ENCODE measurements at places on chromosomes 2 and 18.
A peak's percentile ranks its signal among the peaks of the same experiment; 100 is the strongest.

GRCh38 chr2:181814057-181814491 is 77.5 kb upstream of the ITPRID2 start:
- peak; percentile 79 for DNase-seq

- no peak for DNase-seq
These were observed 1603.3 kb upstream of the ZEB2 start for GRCh38 chr2:146123256-146123655.

GRCh38 chr2:209976698-209977385 is 25.6 kb upstream of the RPE start:
- DNase-seq: no peak

GRCh38 chr2:223815186-223815883 is 22.0 kb downstream of the AP1S3 start:
- peak; percentile 17 for DNase-seq

- no peak for DNase-seq
These were observed 22.0 kb downstream of the MYL12B start for GRCh38 chr18:3283908-3284307.

GRCh38 chr2:238130696-238131628 is 7.5 kb upstream of the KLHL30 start:
- no peak for DNase-seq

- no peak for DNase-seq
These were observed 53.9 kb downstream of the NCK2 start for GRCh38 chr2:105798595-105798994.

GRCh38 chr18:35415511-35416073 is 38.5 kb upstream of the ZNF396 start:
- no peak for DNase-seq

- peak; percentile 3 for DNase-seq
These were observed 132.2 kb downstream of the EPHA4 start for GRCh38 chr2:221439761-221440479.

- no peak for DNase-seq
These were observed 134.2 kb upstream of the HS6ST1 start for GRCh38 chr2:128452536-128453530.

DNA sequence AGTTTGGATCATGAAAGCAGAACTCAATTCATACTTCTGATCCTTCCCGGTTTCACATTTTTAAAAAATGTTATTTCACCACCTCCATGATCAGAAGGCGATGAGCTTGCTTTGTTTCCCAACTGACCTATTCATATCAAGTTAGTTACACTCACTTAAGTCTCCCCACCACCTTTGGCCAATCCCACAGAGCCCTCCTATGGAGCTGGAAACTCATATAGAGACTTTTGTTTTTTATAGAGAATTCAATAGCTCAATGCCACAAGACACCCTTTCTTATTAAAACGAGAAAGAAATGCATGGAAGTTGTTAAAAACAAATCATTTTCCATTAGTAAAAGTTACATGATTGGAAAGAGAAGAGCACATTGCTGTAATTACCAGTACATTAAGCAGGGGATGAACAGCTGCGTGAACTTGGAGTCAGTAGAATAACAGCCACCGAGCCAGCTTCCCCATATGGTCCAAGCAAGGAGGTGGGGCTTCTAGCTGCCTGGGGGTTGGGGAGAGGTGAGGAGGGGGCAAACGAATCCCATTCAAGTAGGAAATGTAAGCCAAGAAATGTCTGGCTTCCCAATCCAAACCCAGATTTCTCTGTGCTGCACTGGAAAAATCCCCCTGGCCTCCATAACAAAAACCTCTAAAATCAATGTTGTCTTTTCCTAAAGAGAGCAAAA is 614.5 kb downstream of the IRS1 start:
- peak; percentile 80 for DNase-seq

GRCh38 chr2:66462501-66462825 is 27.5 kb downstream of the MEIS1 start:
- no peak for DNase-seq

GRCh38 chr2:162629085-162629484 is 209.5 kb downstream of the KCNH7 start:
- no peak for DNase-seq

GRCh38 chr2:10282611-10283105 is 20.0 kb upstream of the HPCAL1 start:
- DNase-seq: no peak

DNA sequence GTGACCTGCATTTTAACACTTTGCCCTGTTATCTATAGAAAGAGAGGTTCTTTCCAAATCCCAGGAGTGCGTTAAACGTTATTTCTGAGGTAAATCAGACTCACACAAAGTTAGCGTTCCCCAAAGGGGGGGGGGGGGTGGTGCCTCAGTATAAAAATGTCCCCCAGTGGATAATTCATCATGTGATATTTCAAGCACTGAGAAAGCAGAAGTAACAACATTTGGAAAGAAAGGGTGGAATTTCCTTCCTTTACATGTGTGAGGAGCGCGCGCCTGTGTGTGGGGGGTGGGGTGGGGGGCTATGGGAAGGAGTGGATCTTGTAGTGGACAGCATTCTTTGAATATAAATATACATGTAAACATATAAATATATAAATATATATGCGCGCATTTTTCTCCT is 630.9 kb downstream of the NYAP2 start:
- no peak for DNase-seq

GRCh38 chr2:46320141-46320567 is 22.9 kb downstream of the EPAS1 start:
- DNase-seq: no peak

DNA sequence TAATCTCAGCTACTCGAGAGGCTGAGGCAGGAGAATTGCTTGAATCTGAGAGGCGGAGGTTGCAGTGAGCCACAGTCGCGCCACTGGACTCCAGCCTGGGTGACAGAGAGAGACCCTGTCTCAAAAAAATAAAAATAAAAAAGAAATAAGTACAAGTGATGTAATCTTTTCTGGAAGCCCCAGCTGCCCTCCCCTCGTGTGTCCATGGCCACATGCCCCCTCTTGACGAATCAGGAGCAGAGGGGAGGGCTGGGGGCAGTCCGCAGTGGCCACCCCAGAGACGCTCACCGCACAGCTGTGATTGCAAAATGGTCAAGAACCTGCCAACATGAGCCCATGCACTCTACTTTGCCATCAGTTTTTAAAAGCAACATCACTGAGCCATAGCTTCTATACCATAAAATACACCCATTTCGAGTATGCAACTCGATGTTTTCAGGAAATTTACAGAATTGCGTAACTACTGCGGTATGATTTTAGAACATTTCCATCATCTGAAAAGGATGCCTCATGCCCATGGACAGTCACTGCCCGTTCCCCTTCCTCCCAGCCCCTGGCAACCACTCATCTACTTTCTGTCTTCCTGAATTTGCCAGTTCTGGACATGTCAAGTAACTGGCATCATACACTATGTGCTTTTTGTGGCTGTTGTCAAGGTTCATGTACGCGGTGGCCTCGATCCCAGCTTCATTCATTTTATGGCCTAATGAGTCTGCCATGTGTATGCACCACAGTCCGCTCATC is 88.1 kb downstream of the NDUFA10 start:
- DNase-seq: no peak

GRCh38 chr2:160742667-160743066 is 249.1 kb upstream of the RBMS1 start:
- no peak for DNase-seq

GRCh38 chr18:8813611-8814010 is 108.3 kb downstream of the MTCL1 start:
- DNase-seq: no peak

GRCh38 chr2:222976521-222977061 is 75.4 kb upstream of the KCNE4 start:
- no peak for DNase-seq

- DNase-seq: peak; percentile 51
These were observed 631 bp downstream of the GYPC start for GRCh38 chr2:126656431-126657147.

- no peak for DNase-seq
These were observed 13.6 kb downstream of the SNRNP200 start for GRCh38 chr2:96291751-96292150.

DNA sequence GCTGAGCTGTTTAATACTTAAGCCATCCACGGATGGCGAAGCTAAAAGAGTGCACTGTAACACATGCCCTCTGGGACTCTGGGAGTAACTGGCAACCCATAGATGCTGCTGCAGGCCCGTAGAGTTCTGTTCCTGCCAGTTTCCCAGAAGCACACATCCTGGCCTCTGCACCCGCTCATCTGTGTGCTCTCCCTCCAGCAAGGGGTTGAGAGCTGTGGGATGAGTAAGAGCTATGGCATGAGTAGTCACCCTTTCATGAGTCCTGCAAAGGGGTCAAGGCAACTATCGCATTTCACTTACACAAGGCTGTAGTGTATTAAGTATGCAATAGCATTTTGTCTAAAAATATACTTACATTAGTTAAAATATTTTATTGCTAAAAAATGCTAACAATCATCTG is 1341.8 kb upstream of the NXPH2 start:
- DNase-seq: no peak

- no peak for DNase-seq
These were observed 1076.3 kb downstream of the RPIA start for GRCh38 chr2:89767572-89768435.

GRCh38 chr2:21422724-21423522 is 299.2 kb downstream of the TDRD15 start:
- DNase-seq: no peak

- DNase-seq: no peak
These were observed 166.3 kb upstream of the SERTAD2 start for GRCh38 chr2:64819774-64820688.

DNA sequence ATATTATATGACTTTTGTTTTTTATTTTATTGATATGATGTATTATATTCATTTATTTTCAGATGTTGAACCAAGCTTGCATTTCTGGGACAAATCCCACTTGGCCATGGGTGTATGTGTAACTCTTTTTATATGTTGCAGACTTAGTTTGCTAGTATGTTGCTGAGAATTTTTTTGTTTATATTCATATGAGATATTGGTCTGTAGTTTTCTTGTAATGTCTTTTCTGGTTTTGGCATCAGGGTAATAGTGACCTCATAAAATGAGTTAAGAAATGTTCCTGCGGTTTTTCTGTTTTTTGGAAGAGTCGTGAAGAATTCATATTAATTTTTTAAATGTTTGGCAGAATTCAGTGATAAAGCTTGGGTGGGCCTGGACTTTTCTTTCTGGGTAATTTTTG is 88.7 kb downstream of the ASB1 start:
- no peak for DNase-seq

DNA sequence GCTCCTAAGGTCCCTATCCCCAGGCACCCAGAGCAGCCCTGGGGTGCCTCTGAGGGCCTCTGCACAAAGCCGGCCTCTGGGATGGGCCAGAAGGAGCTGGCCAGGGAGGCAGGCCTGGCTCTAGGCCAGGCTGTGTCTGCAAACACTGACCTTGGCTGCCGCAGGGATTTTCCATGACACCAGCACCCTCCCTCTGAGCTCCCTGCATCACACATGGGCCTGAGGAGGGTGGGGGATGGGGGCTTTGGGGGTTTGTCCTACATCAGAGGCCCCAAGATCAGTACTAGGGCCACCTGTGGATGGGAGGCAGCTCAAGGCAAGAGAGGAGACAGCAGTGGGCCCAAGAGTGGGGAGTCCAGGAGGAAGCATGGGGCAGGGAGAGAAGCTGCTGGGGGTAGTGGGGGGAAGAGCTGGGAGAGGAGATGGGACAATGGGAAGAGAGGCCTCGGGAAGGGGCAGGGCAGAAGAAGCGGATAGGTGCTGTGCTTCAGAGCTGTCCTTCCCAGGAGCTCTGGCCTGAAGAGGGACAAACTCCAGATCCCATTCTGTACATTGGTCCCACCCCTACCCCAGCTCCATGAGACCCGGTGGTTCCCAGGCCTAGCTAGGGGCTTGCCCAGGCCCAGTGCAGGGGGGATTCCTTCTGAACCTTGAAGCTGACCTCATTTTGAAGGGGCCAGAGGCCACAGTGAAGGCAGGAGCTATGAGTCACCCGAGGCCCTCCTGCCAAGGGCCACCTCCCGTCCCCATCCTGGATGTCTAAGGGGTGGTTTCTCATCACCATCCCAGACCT is 28.0 kb downstream of the KCNK3 start:
- DNase-seq: peak; percentile 96

DNA sequence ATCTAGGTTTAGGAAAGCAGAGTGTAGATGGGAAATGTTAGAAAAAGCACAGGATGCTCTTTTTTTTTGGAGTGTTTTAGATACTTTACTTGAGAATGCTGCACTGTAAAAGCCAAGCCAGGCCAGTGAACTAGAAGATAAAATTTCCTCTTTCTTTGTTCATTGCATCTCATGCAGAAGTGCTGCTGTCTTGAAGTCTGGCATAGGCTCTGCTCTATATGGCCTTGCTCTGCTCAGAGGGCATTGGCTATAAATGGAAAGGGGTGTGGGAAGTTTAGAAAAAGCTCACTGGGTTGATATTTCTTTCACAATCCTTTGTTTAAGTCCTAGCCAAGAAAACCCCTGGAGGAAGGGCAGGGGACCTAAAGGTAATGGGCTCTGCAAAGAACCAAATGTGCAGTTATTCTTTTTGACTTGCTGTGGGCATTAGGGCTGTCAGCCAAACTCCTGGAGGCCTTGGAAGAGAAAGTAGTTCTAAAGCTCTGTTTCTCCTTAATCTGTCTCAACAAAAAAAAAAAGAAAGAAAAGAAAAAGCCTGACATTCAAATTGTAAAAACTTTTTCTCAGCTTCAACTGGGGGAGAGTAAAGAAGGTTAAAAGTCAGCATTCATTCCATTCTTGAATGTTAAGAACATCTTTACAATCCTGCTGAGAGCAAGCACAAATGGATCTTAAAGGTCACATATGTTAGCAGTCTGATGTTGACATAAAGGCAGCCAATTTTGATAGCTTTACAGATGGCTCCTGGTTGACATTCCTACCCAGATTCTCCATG is 338.3 kb downstream of the GULP1 start:
- DNase-seq: no peak

- peak; percentile 47 for DNase-seq
These were observed 80.9 kb downstream of the PPP1R1C start for GRCh38 chr2:182066400-182067087.

DNA sequence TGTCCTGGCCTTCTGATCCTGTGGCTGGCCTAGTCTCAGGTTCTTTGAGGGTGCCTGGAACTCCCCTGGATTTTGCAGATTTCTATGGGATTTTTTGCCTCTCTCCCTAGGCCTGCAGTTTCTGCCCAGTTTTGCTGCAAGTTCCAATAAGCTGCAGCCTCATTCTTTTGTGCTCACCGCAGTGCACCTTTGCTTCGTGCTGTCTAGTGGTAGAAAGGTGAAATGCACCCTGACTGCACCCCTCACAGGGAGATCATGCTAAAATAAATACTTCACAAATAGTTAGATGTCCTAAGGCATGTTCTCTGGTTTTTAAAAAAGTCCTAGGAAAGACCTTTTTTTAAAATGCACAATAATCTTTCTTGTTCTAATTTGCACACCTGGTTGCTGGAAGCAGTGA is 72.5 kb downstream of the GNAL start:
- no peak for DNase-seq

GRCh38 chr2:133908171-133908570 is 339.9 kb upstream of the NCKAP5 start:
- DNase-seq: no peak

GRCh38 chr2:199336546-199336945 is 121.2 kb downstream of the SATB2 start:
- DNase-seq: no peak

- no peak for DNase-seq
These were observed 8.7 kb downstream of the CTIF start for GRCh38 chr18:48547531-48547981.
